NCI-H1694 (cell line): ENCODE measurements at places on chromosomes 4 and X.

- no peak for DNase-seq
Observed at GRCh38 chr4:168524006-168524405, 27.2 kb downstream of the PALLD start.

GRCh38 chrX:112641449-112641848 lies 38.3 kb downstream of the LHFPL1 start:
- DNase-seq: no peak

DNA sequence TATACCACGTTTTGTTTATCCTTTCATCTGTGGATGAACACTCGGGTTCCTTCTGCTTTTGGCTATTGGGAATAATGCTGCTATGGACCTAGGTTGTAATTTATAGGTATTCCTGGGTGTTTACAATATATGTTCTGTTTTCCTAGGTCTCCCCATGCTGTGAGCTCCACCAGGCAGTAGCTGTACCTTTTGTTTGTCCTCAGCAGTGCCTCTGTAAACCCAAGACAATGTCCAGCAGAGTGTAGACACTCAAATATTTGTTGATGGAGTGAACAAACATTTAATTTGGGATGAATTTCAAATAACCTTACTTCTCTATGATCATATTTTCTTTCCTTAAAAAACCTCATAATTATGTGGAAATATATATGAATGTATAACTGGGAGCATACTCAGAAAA lies 259.5 kb upstream of the BOD1L1 start:
- no peak for DNase-seq

DNA sequence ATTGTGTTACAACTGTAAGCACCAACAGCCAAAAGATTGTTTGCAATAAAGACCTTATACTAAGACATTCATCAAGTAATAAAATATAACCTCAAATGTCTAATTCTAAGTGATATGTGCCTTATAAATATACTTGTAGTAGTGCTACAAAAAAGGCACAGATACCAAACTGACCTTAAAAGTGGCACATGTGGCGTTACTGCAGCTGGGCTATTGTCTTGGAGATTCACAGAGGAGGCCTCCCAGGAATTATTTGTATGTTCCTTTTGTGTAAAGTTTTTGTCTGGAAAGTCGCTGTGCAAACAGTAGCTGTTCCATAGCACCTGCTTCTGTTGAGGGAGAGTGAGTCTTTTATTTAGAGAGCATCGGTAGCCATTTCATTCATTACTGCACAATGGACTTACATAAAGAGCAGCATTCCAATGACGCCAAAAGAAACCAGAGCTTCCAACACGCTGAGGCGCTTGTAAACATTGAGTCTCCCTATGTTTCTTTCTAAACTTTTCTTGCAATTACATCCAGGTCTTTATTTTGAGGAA lies 143.7 kb downstream of the RPA4 start:
- no peak for DNase-seq

- DNase-seq: no peak
Observed at GRCh38 chr4:54913751-54914526, 211.5 kb downstream of the KDR start.

- no peak for DNase-seq
Observed at GRCh38 chr4:89266128-89266527, 41.5 kb downstream of the GPRIN3 start.

DNA sequence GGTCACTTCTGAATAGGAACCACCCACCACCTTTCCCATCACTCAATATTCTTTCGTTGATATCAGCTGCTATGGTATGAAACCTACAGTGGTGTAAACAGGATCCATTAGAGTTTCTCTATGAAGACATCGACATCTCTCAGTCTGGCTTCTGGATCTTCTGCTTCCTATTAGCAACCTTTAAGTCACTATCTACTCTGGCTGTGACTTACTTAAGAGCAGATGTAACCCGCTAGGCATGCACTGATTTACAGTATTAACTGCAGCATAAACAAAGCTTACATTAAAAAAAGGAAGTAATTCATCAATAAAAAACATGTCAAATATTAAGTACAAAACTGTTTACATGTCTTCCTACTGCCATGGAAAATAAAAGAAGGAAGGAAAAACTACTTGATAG lies 96.4 kb downstream of the ANAPC10 start:
- no peak for DNase-seq

DNA sequence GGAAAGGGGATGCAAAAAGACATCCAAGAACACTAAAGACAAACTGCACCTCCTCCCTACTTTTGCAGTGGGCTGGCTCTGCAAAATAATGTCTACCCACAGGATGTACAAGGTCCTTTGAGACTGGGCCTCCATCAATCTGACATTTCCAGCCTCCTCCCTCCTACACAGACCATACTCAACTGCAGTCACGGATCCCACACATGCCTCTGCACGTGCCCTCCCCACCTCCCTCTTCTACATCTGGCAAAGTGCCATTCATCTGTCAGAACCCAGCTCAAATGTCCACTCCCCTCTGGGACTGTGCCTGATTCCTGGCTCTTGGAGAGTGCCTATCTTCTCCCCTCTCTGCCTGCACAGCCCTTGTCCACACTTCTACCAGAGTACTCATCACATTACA lies 50.3 kb downstream of the CHRDL1 start:
- no peak for DNase-seq

DNA sequence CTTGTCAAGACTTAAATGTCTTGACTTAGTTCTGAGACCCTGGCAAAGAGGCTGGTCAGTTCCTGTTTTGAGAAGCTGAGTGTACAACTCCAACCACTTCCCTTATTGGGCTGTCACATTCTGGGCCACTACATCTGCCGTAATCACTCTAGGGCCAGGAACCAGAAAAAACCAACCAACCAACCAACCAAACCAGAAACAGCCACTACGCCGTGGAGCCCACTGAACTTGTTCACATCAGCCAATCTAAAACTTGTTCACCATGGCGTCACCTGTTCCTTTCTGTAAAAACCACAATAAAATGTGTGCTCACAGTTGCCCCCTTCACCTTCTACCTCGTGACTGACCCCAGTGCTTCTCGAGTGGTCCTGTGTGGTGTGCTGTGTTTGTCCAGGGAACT lies 107.3 kb downstream of the JADE1 start:
- DNase-seq: no peak
